GM18507 (cell line): ENCODE measurements at places on chromosomes 3 and 15.

DNA sequence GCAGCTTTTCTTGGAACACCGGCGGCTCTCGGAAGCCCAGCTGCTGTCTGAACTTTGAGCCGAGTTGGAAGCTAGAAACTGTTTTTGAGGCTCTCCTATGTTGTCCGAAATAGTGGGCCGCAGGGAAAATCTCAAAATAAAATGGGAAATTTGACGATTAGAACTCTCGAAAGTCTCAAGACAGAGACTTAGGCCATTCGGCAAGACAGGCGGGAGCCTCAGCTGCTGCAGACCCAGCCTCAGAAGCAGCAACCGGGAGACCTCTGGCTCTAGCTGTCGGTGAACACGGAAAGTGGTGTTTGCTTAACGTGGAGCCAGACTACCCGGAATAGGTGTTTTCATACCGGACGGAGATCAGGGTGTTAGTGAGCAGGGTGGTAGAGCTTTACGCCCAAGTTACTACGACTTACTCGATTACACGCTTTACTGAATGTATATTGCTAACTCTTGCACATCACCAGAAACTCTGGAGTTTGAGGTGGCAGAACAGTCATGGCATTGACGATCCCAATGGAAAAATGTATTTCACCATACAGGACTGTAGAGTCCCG, 357 bp upstream of the MAN2C1 start:
- DNase-seq: no peak

GRCh38 chr3:158086776-158087175, 19.4 kb downstream of the SHOX2 start:
- no peak for DNase-seq

DNA sequence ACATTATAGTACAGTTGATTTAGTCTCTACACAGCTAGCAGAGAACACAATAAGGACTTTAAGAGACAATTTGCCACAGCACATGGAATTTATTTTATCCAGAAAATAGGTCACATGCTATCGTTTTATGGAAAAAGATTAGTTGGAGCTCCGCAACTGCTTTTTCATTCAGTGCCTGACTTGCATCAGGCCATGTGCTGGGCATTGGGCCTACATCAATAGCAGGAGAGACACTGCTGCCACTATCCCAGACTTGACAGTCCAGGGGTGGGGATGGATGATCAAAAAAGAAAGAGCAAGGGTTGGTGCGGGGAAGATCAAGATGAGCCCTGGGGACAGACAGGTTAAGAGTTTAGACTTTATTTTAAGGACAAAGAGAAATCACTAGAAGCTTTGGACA, 75.2 kb upstream of the C3orf80 start:
- DNase-seq: no peak

GRCh38 chr3:193292386-193292785, 51.4 kb downstream of the PLAAT1 start:
- no peak for DNase-seq

GRCh38 chr3:167228135-167228534, 152.0 kb downstream of the ZBBX start:
- DNase-seq: no peak

- no peak for DNase-seq
Observed at GRCh38 chr3:49015765-49016164, 2.6 kb downstream of the DALRD3 start.

GRCh38 chr15:97525809-97526208, 434.7 kb upstream of the ARRDC4 start:
- no peak for DNase-seq

- DNase-seq: no peak
Observed at GRCh38 chr15:100988857-100989256, 69.7 kb downstream of the LRRK1 start.

GRCh38 chr15:58678683-58679082, 70.8 kb downstream of the ADAM10 start:
- DNase-seq: no peak

- no peak for DNase-seq
Observed at GRCh38 chr3:148075771-148076716, 621.7 kb upstream of the AGTR1 start.

- no peak for DNase-seq
Observed at GRCh38 chr15:61229883-61230180, 730 bp upstream of the RORA start.

GRCh38 chr3:165852191-165852590, 15.0 kb upstream of the BCHE start:
- no peak for DNase-seq

DNA sequence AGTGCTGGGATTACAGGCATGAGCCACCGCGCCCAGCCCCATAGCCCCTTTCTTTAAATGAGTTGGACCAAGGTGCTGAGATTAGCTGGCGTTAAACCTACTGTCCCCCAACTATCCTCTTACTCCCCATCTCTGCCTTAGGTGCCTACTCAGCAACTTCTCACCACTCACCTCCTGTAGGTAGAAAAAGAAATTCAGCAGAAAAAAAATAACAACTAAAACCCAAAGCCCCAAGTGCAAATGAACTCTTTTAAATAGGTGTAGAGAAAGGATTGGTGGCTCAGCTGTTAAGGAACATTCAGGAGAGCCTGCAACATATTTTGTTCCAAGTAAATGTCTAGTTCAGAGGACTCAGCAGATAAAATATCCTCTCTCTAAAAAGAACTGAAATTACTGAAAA, 19.5 kb downstream of the SAMD7 start:
- no peak for DNase-seq

DNA sequence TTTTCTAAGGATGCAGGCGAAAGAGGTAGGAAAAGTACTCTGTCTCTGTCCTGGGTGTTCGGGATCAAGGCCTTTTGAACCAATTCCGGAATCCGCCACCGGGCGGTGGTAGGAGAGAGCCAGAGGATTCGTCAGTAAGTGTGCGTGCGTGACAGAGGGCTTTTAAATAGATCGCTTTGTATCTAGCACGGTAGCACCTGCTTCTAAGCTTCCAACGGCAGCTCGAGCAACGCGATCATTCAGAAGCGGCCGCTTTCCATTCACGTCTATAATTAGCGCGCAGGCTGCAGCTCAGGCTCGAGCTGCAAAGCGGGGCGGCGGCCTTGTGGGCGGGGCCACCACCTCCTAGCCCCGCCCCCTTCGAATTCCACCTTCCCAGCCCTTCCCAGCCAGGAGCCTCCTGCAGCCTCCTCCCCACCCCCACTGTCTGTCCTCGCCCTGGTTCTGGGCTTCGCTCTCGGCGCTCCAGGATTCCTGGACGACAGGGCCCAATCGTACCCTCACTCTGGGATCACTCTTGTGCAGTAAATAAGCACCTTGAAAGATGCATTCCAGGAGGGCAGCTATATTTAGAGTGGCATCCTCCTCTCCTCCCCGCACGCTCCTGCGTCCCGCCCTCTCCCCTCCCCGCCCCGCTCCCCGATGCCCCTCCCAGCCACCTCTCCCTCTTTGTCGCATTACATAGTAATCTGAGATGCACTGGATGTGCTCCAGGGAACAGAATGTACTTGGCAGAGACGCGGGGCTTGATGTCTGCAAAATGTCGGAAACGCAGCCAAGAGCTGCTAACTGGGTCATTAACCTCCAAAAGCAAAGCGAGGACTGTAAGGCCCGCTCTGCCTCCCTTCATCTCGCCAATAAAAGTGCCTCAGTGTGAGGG, 224.1 kb upstream of the TPRG1 start:
- no peak for DNase-seq

GRCh38 chr15:68314563-68314962, 37.0 kb downstream of the FEM1B start:
- DNase-seq: no peak

DNA sequence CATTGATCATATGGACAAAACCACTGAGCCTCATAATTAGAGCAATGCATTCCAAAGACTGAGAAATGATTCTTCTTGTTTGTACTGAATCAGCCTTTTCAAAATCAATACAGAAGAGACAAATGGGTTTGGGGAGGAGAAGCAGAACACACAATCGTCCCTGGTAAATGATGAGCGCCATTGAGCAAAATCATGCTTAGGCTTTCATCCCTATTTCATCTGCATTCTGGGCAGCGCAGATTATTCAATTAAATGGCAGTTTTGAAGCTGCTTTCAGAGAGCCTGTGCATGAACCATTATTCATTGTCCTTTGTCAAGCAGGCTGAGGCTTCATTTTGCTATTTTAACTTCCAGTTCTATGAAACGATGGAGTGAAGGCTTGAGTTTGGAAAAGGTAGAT, 371.9 kb downstream of the CACNA2D3 start:
- no peak for DNase-seq

DNA sequence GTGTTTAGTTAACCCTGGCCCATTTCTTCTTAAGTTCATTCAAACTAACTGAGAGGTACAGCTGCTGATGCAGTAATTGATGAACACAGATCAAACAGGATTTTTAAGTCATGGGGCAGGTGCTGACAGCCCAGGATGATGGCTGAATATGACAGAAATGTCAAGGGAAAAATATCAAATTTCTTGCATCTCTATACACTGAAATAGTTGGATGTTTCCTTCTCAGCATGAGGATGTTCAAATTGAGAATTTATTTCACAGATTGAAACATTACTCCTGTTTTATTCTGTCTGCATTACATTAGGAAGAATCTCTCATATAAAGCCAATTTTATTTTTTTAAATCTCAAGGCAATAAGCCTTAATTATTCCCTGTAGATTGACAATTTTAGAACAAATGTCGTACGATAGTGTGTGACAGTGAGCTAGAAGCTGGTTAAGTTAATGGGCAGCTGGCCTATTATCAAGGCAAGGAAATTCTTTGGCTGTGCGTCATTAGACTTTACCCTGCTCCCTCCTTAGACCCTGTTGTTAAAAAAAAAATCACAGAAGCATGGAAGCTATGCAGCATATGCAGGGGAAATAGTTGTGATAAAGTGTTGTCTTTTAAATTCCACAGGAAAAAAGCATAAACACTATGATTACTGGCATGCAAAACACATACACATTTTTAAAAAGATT, 183.8 kb upstream of the KCNMB2 start:
- DNase-seq: no peak

DNA sequence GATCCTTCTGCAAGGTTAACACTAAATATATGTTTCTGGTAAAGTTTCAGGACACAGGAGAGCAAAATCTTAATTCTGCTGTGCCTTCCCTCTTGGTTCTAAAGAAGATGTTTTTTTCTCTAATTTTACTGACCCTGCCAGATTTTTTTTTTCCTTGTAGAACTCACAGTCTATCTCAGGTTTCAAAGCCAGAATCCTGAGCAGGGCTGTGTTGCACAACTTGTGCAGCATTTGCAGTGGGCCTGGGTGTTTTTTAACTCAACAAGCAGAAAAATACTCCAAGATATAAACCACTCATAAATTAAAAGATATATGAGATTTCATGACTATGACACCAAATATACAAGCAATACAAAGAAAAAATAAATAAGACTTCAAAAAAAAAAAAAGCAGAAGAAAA, 40.2 kb upstream of the ARF4 start:
- DNase-seq: no peak

DNA sequence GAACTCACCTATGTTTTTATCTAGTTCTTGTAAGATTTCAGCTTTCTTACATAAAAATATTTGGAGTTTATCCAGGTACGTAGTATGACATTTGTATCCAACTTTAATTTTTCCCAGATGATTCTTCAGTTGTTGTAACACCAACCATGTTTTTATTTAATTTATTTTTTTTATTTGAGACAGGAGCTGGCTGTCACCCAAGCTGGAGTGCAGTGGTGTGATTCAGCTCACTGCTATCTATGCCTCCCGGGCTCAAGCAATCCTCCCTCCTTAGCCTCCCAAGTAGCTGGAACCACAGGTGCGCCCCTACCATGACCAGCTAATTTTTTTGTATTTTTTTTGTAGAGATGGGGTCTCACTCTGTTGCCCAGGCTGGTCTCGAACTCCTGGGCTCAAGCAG, 6.6 kb downstream of the XYLB start:
- no peak for DNase-seq

DNA sequence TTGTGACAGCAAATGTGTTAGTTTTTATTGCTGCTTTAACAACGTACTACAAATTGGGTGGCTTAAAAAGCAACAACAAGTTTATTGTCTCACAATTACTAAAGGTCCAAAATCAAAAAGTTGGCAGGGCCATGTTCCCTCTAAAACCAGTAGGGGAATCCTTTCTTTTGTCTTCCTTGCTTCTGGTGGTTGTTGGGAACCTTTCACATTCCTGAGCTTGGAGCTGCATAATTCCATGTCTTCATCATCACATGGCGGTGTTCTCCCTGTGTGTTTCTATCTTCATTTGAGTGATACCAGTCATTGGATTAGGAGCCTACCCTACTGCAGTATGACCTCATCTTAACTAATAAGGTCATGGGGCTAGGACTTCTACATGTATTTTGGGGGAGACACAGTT, 7.4 kb downstream of the SPRED1 start:
- DNase-seq: no peak

- no peak for DNase-seq
Observed at GRCh38 chr15:50378776-50379175, 23.8 kb upstream of the GABPB1 start.

DNA sequence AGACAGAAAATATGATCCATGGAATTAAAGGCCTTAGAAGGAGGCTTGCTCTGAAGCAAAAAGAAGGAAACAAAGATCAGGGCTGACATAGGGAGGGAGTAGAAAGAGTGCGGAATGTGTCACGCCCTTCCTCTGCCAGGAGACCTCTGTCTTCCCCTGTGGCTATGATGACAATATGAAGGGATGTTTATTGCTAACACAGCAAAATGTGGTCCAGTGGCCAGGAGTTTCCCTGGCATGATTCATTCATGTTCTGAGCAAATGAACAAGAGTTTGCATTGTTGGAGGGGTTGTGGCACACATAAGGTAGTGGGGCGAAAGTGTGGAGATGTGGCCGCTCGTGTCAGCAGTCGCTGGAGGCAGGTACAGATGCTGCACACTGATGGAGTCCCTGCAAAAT, 169.4 kb downstream of the SHQ1 start:
- no peak for DNase-seq

DNA sequence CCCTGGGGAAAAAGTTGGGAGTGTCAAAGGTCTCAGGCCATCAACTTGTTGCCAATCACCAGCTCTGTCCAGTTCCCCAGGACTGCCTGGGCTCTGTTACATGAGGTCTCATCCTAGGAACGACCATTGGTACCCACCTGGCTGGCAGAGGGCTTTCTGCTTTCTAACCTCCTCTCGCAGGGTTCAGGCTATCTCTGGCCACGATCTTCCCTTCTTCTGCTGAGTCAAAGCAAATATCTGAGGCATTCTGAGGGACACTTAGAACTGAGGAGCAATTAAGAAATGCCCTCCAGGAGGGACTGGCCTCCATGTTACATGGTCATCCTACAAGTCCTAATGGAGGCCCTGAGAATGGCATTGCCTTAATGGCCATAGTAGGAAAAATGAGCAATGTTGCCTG, 77.4 kb downstream of the TGFBR2 start:
- no peak for DNase-seq

GRCh38 chr15:77038312-77039216, 32.3 kb downstream of the TSPAN3 start:
- DNase-seq: no peak

DNA sequence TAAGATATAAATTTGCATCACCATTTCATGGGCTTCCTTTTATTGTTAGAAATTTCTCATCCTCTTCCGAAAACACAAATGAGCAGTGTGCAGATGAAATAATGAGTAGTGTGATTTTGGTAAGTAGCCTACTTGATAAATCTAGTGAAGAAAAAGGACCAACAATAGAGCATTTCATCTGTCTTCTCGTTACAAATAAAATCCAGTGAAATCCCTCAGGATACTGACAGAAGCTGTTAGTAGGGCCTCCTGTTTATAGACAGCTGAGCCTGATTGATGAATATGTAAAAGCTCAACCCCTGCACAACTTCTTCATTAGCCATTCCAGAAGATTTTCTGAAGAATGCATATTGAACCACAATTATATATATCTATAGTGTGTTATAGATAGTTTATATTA, 363.7 kb upstream of the EPHA6 start:
- no peak for DNase-seq
